ENCODE measurements at places on chromosomes 5 and 9.

- DNase-seq = no peak
These were observed 127.1 kb upstream of the GLRA1 start for GRCh38 chr5:152051499-152052454.

DNA sequence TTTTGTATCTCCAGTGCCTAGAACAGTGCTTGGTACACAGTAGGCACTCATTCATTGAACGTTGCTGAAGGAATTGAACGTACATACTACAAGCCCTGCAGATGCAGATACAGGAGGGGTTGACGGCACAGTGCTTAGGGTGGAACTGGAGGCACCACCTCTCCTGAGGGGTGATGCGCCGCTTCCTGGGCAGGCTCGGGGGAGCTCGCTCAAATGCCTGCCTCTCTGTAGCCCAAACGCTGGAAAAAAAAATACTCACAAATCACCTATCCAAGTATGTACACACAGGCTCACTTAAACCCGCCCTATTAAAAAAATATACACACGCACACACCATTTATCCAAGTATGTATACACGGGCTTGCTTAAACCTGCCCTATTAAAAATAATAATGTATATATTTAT lies 536 bp upstream of the COMMD10 start:
- no peak for DNase-seq

DNA sequence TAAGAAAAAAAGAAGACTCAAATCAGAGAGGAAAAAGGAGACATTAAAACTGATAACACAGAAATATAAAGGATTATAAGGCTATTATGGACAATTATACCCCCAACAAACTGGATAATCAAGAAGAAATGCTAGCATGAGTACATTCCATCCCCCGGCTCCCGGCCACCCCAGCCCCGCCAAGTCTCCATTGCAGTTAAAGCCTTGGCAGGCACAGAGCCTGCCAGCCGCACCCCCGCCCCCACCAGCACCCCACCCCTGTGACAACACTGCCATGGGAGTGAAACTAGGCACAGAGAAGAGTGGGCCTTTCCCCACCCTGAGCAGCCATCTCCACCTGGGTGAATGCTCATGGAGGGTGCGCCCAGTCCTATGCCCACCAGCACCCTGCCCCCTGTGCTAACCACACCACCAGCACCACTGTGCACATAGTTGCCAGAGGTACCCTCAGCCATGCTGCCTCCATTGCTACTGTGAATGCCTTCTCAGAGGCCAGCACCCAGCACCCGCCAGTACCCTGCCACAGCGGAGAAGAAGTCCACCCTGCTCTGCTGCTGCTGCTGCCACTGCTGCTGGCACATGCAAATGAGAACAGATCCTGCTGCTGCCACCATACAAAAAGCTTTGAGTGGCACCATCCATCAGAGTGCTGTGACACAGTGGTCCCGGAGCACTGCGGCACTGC lies 117.0 kb downstream of the CSNK1G3 start:
- no peak for DNase-seq

DNA sequence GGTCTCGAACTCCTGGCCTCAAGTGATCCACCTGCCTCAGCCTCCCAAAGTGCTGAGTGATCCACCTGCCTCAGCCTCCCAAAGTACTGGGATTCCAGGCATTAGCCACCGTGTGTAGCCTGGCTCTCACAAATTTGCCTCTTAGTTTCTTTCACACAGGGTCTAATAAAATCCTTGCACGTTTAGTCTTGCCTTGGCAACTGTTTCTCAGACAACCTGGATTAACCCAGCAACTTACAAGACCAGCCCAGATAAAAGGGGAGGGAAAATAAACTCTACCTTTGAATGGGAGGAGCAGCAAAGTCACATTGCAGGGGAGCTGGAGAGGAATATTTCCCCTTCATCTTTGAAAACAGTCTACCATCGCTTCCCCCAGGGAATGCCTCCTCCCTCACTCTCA lies 29.3 kb upstream of the GNA14 start:
- no peak for DNase-seq

GRCh38 chr5:122165559-122166078 lies 36.3 kb downstream of the ZNF474 start:
- no peak for DNase-seq

- no peak for DNase-seq
These were observed 22.4 kb downstream of the SLC36A3 start for GRCh38 chr5:151281001-151281639.

- no peak for DNase-seq
These were observed 204.4 kb downstream of the TRIO start for GRCh38 chr5:14347522-14347921.

- no peak for DNase-seq
These were observed 1828.2 kb downstream of the MAT2B start for GRCh38 chr5:165333623-165334022.

- DNase-seq = no peak
These were observed 38.3 kb upstream of the EGFL7 start for GRCh38 chr9:136624184-136624951.
